Naive thymus-derived CD8-positive, alpha-beta T cell (primary cell): ENCODE measurements at places on chromosomes 4 and X. TPM values are rescaled to one million over a fixed set of nuclear protein-coding genes. Genes with fewer than 3 reads are reported as not detected.

GRCh38 chr4:113467581-113467980 is 294.0 kb downstream of the CAMK2D start:
- no peak for DNase-seq

DNA sequence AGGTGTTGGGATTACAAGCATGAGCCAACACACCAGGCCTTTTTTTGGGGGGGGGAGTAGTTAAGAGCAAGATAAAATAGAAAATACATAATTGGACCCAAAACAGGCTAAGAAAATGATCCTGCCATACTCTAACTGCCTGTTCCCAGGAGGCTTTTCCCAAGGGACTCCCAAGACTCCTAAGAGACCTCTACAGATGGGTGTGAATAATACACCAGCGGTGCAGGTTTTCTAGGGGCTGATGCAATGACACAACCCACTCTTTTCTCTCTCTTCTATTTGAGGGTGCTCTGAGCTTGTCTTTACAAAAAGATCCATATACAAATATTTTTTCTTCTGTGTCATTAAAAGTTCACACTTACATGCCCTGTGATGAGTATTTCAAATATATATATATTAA is 116.9 kb downstream of the RASL11B start:
- no peak for DNase-seq

- DNase-seq = no peak
Observed at GRCh38 chr4:3031357-3032082, 42.8 kb downstream of the HTT-AS start.

TMPRSS11A gene
- not detected for polyA plus RNA-seq

DNA sequence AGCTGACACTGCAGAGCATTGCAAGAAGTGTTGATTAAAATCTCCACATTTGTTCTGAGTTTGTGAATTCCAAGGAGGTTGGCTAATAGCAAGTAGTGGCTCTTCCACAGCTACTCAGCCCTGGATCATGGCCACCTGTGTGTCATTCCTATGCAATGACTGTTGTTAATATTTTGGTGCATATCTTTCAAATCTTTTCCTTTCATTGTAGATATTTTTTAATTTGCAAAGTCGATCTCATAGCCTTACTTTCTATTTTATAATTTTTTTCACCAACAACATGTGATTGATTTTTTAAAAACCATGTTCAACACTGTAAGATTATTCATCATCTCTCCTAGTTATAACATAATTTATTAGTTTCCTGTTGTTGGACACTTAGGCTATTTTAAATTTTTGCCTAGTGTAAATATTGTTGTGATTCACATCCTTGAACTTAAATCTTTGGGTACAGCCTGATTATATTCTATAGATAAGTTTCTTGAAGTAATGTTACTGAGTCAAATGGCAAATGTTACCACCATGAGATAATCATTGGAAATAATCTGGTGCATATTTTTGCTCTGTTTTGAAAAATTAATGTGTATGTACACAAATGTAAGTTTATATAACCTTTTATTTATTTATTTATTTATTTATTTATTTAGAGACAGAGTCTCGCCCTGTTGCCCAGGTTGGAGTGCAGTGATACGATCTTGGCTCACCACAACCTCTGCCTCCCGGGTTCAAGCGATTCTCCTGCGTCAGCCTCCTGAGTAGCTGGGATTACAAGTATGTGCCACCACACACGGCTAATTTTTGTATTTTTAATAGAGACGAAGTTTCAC is 17.1 kb upstream of the ARHGAP10 start:
- no peak for DNase-seq

- no peak for DNase-seq
Observed at GRCh38 chr4:169437299-169438047, 166.7 kb upstream of the SH3RF1 start.

PRSS12 gene
- not detected for polyA plus RNA-seq

DNA sequence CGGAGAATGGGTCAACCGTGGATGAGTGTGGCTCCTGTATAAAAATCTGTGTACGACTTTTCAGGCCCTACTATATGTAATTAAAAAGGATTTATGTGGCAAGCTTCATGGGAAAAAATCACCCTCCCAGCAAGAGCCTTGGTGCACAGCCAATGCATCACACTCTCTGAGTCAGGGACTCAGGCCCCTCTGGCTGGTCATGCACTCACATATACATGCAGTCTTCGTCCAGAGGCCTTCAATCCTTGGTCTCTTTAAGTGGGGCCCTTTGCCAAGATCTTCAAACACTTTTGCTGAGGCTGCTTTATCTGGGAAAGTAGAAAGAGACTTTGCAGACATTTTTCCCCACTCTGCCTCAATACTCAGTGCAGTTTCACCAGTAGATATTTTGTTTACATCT is 311.4 kb upstream of the FSTL5 start:
- DNase-seq = no peak

GRCh38 chrX:106300239-106300638 is 132.1 kb downstream of the PWWP3B start:
- DNase-seq = no peak

GRCh38 chr4:149986917-149987316 is 91.3 kb upstream of the DCLK2 start:
- no peak for DNase-seq

DNA sequence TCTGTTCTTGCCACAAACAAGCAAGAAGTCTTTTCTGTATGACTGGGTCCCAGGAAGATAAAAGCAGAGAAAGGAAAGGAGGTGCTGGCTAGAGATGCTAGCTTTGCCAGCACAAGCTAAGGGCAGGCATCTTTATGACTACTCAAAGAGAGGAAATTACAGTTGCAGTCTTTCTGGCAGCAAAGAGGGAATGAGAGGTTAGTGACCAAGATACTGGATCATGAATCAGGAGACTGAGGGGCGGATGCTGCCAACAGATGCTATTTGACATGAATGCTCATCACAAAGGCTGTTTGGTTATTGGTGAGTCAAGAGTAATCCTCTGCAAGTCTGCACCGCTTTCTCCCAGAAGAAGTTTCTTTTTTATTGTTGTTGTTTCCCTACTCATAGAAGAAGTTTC is 5.5 kb upstream of the XIAP start:
- no peak for DNase-seq

DNA sequence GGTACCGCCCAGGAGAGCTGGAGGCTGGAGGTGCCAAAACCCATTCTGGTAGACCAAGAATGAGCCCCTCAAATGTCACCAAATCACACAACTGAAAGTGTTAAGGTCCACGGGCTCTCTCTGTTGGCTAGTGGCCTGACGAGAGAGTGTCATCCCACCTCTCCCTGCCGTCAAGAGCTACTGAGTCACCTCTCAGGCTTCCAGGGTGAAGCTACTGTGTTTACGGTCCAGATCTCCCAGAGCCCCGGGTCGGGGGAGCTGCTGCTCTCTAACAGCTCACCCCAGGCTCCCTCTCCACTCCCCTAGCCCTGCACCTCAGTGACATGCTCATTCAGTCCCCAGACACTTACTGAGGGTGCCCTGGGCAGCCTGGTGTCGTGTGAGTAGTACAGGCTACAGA is 59.2 kb downstream of the ADGRG2 start:
- no peak for DNase-seq

- DNase-seq = no peak
Observed at GRCh38 chrX:97155816-97156215, 272.1 kb downstream of the RPA4 start.

DNA sequence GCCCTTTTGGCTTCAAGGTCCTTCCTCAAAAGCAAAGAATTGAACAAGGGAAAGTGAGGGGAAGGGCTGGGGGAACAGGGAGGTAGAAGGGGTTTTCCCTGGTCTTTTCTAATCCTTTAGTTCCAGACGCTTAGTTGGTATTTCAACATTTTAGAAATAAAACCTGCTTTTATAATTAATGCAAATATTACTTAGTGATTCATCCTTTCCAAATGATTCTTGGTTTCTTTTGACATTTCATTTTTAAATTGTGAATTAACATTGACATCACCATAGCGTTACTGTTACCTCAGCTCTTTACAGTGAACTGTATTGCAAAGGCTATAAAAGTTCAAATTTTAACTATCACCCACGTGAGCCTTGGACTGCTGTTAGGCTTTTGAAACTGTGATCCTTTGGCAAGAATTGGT is 20.9 kb downstream of the NFKB1 start:
- no peak for DNase-seq

BCLAF3 gene
- 2.9 TPM for polyA plus RNA-seq

GRCh38 chrX:17592117-17592516 is 145.2 kb upstream of the SCML1 start:
- no peak for DNase-seq

DNA sequence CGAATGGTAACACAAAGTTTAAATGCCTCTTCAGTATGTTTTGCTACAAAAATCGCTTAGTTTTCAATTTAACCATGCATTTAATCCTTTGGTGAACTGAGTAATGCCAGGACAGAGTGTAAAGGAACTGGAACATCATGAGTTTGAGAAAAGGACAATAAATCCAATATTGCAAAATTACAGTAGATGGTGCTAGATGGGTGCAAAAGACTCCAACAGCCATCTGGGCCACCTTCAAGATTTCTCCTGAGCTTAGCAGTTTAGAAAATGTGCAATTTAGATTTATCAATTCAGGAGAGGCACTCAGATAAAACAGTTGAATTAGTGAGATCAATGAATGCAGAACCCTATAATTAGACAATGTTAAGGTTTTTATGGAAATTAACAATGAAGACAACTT is 33.2 kb upstream of the MID1IP1 start:
- peak; percentile 11 for DNase-seq

DNA sequence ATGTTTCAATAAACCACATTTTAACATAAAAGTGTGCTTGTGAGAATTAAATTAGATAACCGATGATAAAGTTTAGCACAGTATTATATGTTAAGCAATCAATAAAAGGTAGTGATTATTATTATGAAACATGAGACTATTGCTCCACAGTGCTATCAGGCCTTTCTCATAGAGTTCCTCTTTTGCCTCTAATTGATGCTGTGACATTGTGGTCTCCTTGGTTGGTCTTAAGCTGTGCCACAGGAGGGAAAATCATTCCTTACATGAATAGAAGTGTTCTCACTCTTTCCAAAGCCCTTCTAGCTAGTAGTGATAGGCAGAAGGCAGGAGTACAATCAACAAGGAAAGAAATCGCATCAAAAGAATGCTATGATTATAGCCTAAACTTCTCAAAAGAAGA is 9.2 kb upstream of the PDHA2 start:
- DNase-seq = no peak

DNA sequence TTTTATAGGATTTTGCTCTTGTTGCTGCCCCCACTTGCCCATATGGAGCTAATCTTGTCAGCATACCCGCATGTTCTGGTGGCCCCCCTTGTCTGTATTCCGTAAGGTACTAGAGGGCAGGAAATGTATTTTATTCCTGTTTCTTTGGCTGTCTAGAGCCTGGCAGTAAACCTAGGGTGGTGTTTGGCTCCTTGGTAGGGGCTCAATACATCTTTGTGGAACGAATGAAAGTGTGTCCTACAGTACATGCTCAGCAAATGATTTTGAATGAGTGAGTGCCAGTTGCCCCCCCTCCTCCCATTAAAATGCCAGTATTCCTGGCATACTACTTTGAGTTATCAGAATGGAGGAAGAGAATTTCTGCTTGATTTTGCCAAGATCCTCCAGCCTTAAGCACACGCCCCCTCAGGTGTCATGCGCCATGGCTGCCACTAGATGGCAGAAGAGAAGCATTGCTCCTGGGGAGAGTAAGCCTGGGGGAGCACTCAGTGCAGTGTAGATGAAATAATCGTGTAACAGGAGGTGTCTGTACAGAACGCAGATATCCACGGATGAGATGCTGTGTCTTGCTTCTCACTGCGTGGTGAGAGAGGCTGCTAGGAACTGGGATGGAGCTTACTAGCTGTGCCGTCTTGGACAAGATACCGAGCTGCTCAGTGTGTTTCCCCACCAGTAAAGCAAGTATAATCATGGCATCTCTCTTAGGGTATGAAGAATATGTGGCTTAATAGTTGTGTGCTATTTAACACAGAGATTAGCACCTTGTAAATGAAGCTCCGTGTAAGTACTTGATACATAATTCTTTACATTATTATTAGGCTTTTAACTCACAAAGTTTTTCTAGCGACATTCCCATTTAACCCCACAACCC is 17.2 kb upstream of the RNF212 start:
- DNase-seq = peak; percentile 78

DCAF8L2 gene
- polyA plus RNA-seq = not detected

DNA sequence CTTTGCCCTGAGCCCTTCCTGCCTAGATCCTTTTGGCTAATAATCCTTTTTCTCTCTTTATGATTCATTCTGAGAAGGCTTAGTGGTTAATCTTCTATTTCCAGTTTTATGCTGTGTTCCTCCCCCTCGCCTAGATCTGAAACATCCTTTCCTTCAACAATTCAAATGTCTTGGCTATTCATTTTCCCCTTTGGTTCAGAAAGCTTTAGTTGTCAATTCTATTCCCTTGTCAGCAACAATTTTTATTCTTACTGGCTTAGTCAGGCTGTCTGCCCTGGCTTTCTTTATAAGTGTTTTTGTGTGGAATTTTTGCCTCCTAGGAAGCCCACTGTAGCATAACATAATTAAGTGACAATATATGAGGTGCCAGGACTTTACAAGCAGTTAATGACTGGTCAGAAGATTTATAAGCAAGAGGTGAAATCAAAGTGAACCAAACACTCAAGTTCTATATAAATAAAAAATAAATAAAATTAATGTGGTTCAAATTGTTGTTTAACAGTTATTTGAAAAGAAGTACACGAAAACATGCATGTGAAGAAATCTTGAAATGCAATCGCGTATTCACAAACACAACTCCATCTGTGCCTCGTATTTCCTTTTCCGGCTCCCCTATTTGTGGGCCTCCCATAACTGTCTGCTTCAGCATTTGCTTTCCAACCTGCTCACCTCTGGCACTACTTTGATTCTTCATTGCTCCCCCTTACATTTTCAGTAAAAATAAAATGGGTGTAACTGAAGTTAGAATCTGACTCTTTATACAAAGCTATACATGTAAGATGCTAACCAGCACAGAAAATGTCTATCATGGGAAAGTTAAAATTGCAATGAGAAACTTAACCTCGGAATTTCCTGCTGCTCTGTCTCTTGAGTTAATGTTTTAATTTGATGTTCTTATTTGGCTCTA is 235.4 kb downstream of the SPRY1 start:
- DNase-seq = no peak

ADH1A gene
- not detected for polyA plus RNA-seq

PPP4R3C gene
- polyA plus RNA-seq = not detected

DNA sequence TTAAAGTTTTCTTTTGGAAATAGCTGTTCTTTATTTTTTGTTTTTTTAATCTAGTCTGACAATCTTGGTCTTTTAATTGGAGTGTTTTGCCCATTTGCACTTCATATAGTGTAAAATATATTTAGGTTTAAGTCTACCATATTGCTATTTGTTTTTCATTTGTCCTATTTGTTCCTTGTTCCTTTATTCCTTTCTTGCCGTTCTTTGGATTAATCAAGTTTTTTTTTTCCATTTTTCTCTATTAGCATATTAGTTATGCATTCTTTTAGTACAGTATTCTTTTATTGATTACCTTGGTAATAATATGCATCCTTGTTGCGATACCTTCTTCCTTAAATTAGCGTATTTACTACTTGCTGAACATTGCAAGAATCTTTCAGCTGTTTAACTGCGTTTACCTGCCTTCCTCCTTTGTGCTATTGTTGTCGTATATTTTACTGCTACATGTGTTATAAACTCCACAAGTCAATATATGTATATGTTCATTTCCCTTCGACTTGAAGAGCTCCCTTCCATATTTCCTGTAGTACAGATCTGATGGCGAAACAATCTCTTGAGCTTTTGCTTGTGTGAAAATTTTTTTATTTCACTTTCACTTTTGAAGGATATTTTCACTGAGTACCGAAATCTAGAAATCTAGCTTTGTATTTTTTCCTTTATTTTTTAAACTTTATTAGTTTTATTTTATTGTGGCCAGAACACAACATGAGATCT is 23.9 kb upstream of the RNF212 start:
- DNase-seq = no peak

CXCR3 gene
- polyA plus RNA-seq = 33.6 TPM
